ENCODE measurements at places on chromosomes 5 and 9. TPM values are rescaled to one million over a fixed set of nuclear protein-coding genes. Genes with fewer than 3 reads are reported as not detected.

GLDC gene
- 3.7 TPM for polyA plus RNA-seq

CIZ1 gene
- polyA plus RNA-seq: 163 TPM

LPCAT1 gene
- polyA plus RNA-seq: 113 TPM

ADAMTS12 gene
- polyA plus RNA-seq: 57.6 TPM

SLC6A3 gene
- polyA plus RNA-seq: 2.3 TPM

AOPEP gene
- 34.9 TPM for polyA plus RNA-seq

MATR3 gene
- polyA plus RNA-seq: 516 TPM

FGF1 gene
- polyA plus RNA-seq: 1.9 TPM

ADAMTS2 gene
- polyA plus RNA-seq: 27.5 TPM

IFNA13 gene
- not detected for polyA plus RNA-seq

IFNK gene
- not detected for polyA plus RNA-seq

CA9 gene
- polyA plus RNA-seq: 1.3 TPM

ASS1 gene
- 30.7 TPM for polyA plus RNA-seq

TMEM252 gene
- polyA plus RNA-seq: 2.2 TPM

CXCL14 gene
- 42.5 TPM for polyA plus RNA-seq

NEURL1B gene
- 28.8 TPM for polyA plus RNA-seq

LAMC3 gene
- 14.1 TPM for polyA plus RNA-seq

PCDHGA6 gene
- polyA plus RNA-seq: 4.8 TPM

CFAP157 gene
- polyA plus RNA-seq: 3.8 TPM

FRRS1L gene
- 6.3 TPM for polyA plus RNA-seq

PLEKHG4B gene
- 15.8 TPM for polyA plus RNA-seq
